NCI-H446 (cell line): ENCODE measurements at places on chromosomes 5 and 9.

DNA sequence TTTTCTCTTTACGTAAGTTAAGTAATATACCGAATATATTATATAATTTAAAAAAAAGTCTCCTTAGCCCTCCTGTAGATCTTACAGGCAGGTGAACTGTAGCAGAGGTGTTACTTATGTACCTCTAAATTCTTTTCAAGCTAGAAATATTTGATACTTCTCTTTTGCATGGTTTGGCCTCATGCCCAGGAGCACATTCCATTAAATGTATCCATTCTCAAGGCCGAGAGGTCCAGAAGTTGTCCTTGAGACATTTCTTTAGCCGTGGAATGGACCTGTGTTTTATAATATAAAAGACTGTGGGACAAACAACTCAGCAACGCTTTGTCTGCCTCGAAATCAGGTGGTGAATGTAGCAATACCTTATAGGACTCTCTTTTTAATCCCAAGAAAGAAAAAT is 184.5 kb downstream of the TRIO start:
- no peak for DNase-seq

DNA sequence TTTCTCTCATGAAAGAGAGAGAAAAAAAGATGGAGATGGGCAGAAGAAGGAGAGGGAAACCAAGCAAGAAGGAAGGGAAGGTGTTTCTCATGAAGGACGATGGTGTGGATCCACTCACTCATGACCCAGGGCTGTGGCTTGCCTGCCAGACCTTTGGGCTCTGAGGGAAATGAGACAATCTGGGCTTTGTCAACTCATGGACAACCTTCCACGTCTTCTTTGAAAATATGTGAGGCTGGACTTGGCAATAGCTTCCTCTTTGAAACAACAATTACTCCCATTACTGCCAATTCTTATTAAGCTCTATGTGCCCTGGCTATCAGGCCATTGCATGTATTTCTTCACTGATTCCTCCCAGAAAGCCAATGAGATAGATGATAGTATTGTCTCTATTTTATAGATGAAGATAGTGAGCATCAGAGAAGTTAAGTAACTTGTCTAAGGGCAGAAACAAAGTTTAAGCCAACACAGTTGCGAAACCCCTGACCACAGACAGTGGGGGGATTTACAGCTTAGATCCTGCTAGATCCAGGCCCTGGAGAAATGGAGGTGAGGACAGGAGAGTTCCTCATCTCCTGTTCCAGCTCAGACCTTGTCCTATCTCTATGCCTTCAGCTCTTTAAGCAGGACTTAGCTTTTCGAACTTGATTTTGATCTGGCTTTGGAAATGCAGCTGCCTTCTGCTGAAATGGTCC is 132.4 kb downstream of the GCNT1 start:
- DNase-seq, result no peak

GRCh38 chr9:108235609-108236008 is 620.2 kb downstream of the ACTL7B start:
- DNase-seq, result no peak

DNA sequence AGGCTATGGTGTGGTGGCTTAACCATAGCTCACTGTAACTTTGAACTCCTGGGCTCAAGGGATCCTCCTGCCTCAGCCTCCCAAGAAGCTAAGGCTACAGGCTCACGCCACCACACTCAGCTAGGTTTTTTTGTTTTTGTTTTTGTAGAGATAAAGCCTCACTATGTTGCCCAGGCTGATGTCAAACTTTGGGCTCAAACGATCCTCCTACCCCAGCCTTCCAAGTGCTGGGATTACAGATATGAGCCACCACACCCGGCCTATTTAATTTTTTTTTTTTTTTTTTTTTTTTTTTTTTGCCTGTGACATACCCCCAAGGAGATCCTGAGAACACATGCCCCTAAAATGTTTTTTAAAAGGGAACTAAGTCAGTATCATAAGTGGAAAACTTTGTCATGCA is 10.4 kb downstream of the FUBP3 start:
- no peak for DNase-seq
